Kidney epithelial cell (primary cell): ENCODE measurements at places on chromosomes 1 and 21.

DNA sequence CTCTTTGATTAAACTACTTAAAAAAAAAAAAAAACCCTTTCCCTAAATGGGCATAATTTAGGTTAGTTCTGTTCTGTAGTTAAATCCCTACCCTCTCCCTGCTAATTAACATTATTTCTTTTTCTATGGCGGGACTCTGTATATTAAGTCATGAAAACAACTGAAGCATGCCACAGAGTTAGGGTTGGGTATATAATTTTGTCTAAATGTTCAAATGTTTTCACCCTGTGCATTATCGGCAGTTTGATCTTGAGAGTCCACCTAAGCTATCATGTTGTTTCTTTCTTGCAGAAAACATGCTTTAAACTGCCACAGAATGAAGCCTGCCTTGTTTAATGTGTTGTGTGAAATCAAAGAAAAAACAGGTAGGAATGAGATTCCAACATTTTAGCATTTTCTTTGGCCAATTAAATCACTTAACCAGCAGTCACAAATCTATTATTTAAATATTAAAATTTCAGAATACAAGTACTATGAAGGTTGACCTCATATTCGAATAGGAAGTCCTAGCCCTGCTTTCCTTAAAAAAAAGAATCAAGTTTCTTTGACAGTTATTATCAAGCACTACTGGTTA is 4.0 kb downstream of the PBX1 start:
- no peak for DNase-seq

GRCh38 chr1:170623171-170623570 is 40.8 kb upstream of the PRRX1 start:
- DNase-seq = peak; percentile 12

GRCh38 chr1:31429583-31429982 is 16.6 kb downstream of the SERINC2 start:
- no peak for DNase-seq

DNA sequence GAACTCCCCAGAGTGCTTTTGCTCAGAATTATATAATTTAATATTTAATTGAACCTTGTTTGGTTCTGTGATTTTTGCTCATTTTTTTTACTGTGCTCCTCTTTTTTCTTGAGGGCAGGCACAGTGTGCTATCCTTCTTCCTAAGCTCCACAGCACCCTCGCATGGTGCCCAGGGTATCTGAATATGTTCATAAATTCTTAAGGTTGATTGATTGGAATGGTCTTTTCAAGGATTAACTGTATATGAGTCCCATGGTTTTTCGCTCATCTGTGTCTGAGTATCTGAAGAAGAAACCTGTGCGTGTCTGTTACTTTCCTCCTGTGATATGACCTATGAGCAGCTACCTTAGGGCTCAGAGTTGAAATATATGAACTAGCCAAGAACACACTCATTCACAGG is 393.7 kb downstream of the HLX start:
- DNase-seq = no peak
